Glutamatergic neuron (in vitro differentiated cells): ENCODE measurements at places on chromosomes 3 and 15. TPM values are rescaled to one million over a fixed set of nuclear protein-coding genes. Genes with fewer than 3 reads are reported as not detected.

- H3K27me3 ChIP-seq, result no peaks in the 10 kb centered on the region
- H3K4me3 ChIP-seq, result no peak overlapping the region
- DNase-seq, result no peak
- no peak overlapping the region for H3K27ac ChIP-seq
- no peaks in the 10 kb centered on the region for H3K4me1 ChIP-seq
These were observed 11.6 kb upstream of the SEC61A1 start for GRCh38 chr3:128040660-128041059.

GUCA1C gene
- total RNA-seq, result not detected

CCDC32 gene
- total RNA-seq, result 21.4 TPM

WDR93 gene
- total RNA-seq, result not detected

APOD gene
- not detected for total RNA-seq

HRH1 gene
- not detected for total RNA-seq
